Activated CD4-positive, alpha-beta T cell treated with anti-CD3 and anti-CD28 coated beads for 36 hours (primary cell): ENCODE measurements at places on chromosomes 7 and 10.
A peak's percentile ranks its signal among the peaks of the same experiment; 100 is the strongest.

DNA sequence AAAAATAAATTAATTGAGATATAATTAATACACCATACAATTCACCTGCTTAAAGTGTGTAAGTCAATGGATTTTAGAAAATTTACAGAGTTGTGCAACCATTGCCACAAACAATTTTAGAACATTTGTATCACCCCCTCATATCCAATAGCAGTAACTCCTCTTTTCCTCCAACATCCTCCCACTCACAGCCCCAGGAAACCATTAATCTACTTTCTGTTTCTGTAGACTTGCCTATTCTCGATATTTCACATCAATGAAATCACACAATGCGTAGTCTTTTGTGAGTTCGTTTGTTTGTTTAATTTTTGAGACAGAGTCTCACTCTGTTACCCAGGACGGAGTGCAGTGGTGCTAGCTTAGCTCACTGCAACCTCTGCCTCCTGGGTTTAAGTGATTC, 13.7 kb upstream of the HERC4 start:
- peak; percentile 33 for DNase-seq

DNA sequence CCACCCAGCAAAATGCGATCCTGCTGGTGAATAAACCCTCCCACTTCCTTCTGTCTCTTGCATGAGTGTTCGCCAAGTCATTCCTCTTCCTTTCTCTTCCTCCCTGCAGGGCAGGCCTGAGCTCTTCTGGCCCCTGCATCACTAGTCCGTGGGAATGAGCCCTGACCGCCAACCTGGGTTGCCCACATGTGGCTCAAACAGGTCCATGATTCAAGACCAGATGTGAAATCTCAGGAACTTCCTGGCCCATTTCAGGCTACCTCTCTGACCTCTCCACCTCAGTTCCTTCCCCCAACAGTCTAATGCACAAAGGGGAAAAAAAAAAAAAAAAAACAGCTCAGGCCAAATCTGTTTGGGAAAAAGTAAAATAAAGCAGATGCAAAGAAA, 5.4 kb upstream of the YWHAG start:
- DNase-seq = no peak

DNA sequence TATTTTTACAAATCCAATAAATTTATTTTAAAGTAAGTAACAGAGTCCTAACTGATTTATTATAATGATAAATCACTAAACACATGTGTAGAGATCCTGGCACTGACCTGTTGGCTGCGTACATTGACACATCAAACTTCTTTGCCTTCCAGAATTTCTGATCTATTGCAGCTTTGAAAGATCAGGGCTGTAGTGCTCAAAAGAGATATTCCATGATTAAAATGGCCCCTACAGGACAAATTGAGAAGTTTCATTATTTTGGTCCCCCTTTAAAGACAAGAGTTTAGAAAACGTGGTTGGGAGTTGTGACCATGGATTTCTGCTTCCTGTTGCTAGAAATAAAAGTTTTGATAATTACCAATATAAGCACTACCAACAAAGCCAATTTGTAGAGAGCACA, 87.7 kb upstream of the PDK4 start:
- no peak for DNase-seq

- no peak for DNase-seq
Measured at GRCh38 chr10:72682638-72683037, 9.3 kb upstream of the MCU start.

DNA sequence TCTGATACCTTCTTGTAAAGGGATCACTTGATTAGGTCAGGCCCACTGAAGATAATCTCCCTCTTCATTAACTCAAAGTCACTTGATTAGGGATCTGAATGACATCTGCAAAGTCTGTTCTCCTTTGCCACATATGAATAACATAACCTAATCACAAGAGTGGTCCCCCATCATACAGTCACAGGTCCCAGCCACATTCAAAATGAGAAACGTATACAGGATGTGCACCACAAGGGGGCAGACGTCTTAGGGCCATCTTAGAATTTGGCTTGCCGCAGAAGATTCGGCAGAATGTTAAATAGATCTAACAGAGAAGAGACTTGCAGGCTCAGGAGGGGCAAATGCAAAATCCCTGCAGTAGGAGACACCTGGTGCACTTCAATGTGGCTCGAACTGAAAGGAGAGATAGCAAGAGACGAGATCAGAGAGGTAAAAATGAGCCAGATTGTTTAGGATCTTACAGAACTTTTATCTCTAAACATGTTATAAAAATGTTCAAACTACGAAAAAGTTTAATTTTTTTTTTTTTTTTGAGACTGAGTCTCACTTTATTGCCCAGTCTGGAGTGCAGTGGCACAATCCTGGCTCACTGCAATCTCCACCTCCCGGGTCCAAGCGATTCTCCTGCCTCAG, 10.4 kb upstream of the SMC3 start:
- DNase-seq = peak; percentile 86
